ENCODE measurements at places on chromosomes 6 and 20.
A peak's percentile ranks its signal among the peaks of the same experiment; 100 is the strongest.

DNA sequence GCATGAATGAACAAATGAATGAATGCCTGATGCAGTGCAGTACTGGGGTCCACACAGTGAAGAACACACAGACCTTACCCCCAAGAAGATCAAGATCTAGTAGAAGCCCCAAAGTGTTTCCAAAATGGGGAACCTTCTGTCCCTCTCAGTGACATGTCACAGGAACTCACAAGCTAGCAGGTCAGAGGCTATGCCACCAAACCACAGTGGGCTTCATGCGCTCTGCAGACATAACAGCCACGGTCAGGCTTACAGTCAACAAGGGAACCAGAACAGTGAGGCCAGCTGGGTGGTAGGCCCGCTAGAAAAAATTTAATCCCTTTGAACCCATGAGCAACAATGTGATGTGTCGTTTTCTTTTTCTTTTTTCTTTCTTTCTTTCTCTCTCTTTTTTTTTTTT, 20.2 kb upstream of the ARFGEF2 start:
- DNase-seq, result no peak

- DNase-seq, result no peak
Measured at GRCh38 chr20:10581823-10582222, 92.0 kb downstream of the JAG1 start.

DNA sequence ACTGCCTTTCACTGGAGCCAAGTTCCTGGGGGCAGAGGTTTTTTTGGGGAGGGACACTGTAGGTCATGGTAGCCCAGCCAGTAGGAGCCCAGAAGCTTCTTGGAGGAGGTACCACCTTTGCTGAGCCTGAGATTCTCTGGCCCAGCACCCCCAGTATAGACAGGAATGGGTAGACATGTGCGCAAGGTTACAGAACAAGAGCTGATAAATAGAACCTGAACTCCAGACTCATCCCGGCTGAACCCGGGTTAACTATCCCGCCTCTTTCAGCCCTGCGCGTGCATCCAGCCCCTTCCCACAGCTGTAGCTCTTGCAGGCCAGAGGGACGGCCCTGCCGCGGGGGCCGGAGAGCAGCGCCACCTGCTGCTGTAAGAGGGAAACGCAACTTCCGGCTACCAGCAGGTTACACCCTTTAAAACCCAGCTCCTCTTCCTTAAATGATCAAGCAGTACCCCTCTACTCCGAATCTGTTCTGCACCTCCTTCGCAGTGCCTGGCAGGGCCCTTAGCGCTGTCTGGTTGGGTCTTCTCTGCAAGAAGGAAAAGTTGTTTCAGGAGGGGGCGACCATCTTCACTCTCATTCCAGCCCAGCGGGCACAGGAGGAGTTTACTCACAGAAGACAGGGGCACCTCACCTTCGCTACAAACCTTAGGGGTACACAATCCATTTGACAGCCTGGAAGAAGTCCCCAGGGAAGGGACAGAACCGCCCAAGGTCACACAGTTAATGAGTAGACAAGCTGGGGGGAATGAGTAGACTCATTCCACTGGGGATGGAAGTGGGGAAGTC, 7.5 kb downstream of the SRXN1 start:
- peak; percentile 82 for DNase-seq

DNA sequence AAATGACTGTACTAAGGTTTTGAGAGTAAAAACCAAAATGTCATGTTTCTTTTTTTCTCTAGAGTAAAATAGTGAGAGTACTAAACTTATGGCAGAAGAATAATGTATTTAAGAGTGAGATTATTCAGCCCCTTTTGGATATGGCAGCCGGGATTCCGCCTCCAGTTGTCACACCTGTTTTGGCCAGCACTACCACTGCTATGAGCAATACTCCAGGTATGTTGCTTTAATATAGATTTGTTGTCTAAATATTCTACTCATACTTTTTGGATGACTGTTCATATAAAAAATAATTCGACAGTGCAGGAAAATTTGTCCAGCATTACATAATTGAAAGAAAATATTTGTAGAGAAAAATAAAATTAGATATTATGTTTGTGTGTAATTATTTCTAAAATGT, 59.5 kb downstream of the SCAF8 start:
- no peak for DNase-seq

DNA sequence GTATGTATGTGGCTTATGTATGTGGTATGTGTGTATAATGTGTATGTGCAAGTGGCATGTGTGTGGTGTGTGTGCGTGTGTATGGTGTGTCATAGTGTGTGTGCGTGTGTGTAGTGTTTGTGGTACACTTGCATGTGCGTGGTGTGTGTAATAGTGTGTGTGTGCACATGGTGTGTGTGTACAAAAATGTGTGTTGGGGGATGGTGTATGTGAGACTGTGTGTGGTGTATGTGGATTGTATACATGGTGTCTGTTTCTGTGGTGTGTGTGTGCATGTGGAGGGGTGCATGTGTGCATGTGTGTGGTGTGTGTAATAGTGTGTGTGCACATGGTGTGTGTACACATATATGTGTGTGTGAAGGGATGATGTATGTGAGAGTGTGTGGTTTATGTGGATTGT, 21.5 kb downstream of the MAFB start:
- no peak for DNase-seq

DNA sequence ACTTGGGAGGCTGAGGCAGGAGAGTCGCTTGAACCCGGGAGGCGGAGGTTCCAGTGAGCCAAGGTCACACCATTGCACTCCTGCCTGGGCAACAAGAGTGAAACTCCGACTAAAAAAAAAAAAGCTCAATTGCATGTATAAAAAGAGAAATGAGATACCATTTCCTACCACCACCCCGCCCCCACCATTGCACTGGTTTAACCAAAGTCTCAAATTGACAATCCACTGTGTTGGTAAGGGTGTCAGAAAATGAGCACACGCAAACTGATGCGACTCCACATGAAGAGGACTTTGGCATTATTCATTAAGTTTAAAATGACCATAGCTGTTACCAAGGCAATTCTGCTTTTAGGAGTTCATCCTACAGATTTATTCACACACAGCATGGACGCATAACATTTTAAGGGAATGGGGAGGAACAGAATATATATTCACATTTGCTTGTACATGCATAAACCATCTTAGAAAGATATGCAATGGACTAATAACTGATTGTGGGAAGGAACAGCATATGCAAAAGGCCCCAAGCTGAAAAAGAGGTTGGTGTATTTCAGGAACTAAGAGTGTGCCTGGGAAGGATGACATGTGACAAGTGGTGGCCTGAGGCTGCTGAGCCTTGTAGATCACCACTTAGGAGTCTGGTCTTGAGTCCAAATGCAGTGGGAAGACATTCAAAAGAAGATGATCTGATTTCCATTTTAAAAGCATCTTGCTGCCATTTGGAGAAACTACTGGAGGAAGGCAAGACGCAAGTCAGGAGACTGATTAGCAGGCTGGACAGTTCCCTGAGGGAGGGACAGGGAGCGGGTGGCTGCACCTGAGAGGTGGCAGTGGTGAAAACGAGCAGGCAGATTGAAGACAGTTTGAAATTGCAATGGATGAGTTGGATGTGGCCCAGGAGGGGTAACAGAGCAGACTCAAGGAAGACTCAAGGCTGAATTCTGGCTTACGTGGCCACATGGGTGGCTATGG, 37.2 kb upstream of the PTPN1 start:
- DNase-seq, result no peak

- DNase-seq, result no peak
Measured at GRCh38 chr6:66772800-66773199, 1065.8 kb upstream of the EYS start.

GRCh38 chr20:50848846-50849673, 54.2 kb downstream of the BCAS4 start:
- DNase-seq, result peak; percentile 83

DNA sequence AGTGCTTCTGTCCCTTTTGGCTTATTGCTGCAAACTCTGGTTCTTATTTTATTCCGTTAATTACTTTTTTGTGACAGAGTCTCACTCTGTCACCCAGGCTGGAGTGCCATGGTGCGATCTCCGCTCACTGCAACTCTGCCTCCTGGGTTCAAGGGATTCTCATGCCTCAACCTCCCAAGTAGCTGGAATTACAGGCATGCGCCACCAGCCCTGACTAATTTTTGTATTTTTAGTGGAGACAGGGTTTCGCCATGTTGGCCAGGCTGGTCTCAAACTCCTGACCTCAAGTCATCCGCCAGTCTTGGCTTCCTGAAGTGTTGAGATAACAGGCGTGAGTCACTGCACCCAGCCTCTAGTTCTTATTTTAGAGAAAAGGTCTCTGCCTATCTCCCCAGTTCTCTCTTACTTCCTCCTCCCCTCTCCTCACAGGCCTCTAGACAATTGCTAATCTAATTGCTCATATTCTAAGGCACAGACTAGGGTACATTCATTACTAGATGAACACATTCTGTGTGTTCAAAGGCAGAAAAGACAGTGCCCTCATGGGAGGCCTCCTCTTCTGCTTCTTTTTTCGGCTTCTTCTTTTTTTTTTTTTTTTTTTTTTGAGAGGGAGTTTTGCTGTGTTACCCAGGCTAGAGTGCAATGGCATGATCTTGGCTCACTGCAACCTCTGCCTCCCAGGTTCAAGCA, 27.0 kb downstream of the EDEM2 start:
- DNase-seq, result no peak

DNA sequence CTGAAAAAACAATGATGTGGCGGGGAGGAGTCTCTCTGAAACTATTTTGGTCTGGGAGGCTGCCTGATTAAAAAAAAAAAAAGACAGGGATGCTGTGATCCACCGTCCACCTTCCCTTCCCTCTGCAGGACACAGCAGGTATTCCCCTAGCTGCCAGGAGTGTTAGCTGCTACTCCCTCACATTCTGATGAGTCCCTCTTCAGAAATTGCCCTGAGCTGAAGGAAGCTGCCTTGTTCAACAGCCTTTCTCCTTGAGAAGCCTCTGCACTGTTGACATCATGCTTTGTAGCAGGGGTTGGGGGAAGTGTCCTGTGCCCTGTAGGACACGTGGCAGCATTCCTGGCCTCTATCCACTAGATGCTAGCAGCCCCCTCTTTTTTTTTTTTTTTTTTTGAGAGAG, 71.7 kb upstream of the ZMYND8 start:
- no peak for DNase-seq

DNA sequence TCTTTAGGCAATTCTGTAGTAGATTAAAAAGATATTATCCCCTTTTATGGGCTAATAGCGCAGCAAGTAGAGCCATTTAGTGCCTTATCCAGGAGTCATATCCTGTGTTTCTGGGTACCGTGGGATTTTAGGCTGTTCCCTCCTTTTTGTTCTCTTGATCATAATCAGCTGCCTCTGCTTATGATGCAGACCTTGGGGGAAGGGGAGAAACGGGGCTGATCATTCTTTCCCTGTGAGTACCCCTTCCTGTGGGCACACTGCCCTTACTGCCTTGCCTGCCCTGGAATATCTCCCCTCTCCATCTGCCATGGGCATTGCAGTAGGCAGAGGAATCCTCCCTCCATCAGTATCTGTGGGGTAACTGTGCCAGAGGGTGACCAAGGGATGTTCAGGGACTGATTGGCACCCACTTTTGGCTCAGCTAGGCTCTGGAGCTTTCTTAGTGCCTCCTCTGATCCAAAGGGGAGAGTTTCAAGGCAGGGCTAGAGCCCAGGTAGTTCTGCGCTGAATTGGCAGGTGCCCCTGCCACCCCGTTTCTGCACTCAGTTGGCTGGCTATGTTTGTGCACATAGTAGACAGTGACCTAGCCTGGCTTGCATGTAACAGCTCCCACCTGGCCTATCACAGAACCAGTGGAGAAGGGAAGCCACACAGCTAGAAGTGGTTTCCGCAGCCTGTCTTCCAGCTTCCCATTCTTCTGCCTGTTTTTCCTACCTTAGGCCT, 103.3 kb downstream of the FIG4 start:
- DNase-seq, result peak; percentile 2

- DNase-seq, result no peak
Measured at GRCh38 chr6:159121486-159121885, 47.7 kb upstream of the FNDC1 start.

DNA sequence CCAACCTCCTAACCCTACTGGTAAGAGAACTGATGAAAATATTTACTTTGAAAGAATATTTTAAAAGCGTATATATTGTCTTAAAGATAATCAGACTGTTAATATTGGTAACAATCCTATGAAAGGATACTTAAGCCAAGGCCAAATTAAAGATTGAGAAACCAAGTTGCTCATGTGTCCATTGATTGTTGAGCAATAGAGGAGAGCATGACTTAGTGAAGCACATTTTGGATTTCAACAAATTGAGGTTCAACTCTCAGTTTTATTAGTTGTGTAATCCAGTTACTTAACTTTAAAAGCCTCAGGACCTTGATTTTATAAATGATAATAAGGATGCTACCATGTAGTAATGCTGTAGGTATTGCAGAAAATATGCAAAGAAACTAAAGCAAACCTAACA, 56.8 kb downstream of the PRL start:
- DNase-seq, result no peak

DNA sequence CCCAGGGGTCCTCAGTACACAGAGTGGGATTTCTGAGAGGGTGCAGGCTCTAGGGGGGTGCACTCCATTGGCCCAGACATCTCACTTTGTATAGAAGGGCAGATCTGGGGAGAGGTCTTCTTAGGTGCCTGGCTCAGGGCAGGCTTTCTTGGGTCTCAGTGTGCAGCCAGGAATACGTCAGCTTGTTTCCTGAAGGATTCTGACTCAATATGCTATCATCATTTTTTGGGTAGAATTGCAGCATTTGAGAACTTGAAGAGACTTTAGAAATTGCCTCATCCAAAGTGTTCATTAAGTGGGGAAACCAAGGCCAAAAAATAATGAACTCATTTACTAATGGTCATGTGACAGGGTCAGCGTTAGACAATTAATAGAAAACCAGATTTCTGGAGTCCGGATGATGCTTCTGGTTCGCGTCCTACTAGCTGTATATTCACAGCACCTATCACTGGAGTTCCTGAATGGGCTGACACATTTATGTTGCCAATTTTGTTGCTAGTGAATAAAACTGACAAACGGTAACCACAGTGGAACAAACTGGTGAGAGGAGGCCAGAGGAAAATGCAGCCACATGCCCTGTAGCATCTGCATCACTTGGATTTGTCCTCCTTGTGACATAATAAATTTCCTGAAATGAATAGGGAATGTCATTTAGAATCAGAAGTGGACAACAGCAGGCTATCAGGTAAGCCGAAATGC, 238.9 kb downstream of the TBC1D7 start:
- no peak for DNase-seq

GRCh38 chr20:8433291-8433690, 301.2 kb downstream of the PLCB1 start:
- no peak for DNase-seq

DNA sequence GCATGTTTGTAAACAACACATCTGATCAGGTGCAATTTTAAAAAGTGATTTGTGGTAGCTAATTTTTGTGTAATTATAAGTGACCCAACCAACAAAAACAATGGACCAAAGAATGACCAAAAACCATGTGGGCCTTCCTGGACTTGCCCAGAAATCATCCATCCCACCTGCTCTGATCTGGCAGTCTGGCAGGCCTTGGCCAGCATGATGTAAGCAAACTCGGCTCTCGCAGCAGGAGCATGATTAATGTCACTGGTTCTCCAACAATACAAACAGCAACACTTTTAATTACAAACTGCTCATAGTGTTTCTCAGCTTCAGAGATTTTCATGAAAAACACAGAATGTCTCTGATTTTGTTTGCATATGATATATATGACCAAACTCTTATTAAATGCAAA, 16.1 kb downstream of the TP53INP2 start:
- DNase-seq, result peak; percentile 41

- no peak for DNase-seq
Measured at GRCh38 chr6:63440594-63440993, 120.8 kb upstream of the LGSN start.

GRCh38 chr6:46501136-46502089, 10.2 kb upstream of the RCAN2 start:
- no peak for DNase-seq
